ENCODE measurements at places on chromosomes 5 and 9. TPM values are rescaled to one million over a fixed set of nuclear protein-coding genes. Genes with fewer than 3 reads are reported as not detected.

GRCh38 chr9:105444130-105444529, 3.7 kb upstream of the FSD1L start:
- no peak overlapping the region for H3K27ac ChIP-seq
- H3K4me1 ChIP-seq: no peaks in the 10 kb centered on the region
- no peak overlapping the region for H3K4me3 ChIP-seq
- no peak for DNase-seq

- H3K4me1 ChIP-seq: peaks cover 10% of the 10 kb centered on the region
- peak; percentile 70 for DNase-seq
- H3K36me3 ChIP-seq: no peaks in the 10 kb centered on the region
Measured at GRCh38 chr9:98191671-98192502, 550 bp downstream of the CORO2A start.

DNA sequence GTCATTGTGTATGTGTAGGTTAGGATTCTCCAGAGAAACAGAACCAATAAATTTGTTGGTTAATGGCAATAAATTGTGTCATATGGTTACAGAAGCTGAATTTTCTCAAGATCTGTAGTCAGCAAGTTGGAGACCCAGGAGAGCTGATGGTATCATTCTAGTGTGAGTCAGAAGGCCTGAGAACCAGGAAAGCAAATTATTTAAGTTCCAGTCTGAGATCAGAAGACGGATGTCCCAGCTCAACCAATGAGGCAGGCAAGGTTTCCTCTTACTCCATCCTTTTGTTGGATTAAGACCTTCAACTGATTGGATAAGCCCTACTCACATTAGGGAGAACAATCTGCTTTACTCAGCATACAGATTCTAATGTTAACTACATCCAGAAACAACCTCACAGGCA, 656.3 kb downstream of the ANXA1 start:
- no peaks in the 10 kb centered on the region for H3K27me3 ChIP-seq
- no peaks in the 10 kb centered on the region for H3K36me3 ChIP-seq
- no peaks in the 10 kb centered on the region for H3K4me1 ChIP-seq
- H3K4me3 ChIP-seq: no peak overlapping the region
- no peak for DNase-seq
- H3K27ac ChIP-seq: no peak overlapping the region

DNA sequence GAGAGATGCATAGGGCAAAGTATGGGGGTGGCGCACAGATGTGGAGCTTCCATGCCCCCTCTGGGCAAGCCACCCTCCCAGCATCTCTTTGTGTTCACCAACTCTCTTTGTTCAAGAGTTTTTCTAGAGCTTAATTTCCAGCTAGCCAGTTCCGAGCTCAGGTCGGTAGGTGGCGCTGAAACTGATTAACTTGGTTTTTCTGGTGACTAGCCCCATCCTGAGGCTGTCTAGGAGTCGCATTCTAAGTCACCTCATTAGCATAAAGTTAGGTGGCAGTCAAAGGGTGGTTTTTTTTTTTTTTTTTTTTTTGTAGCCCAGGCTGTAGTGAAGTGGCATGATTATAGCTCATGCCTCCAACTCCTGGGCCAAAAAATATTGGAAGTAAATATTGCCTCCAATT, 476.4 kb downstream of the KDM4C start:
- no peak overlapping the region for H3K4me3 ChIP-seq
- H3K4me1 ChIP-seq: no peaks in the 10 kb centered on the region
- H3K27me3 ChIP-seq: no peaks in the 10 kb centered on the region
- DNase-seq: peak; percentile 91

- peaks cover 10% of the 10 kb centered on the region for H3K4me1 ChIP-seq
- no peak for DNase-seq
- H3K27me3 ChIP-seq: peaks cover 5% of the 10 kb centered on the region
- H3K4me3 ChIP-seq: no peak overlapping the region
Measured at GRCh38 chr9:114499941-114500696, 5.2 kb downstream of the WHRN start.

Gene PCDHGA4
- 2.5 TPM for total RNA-seq

DNA sequence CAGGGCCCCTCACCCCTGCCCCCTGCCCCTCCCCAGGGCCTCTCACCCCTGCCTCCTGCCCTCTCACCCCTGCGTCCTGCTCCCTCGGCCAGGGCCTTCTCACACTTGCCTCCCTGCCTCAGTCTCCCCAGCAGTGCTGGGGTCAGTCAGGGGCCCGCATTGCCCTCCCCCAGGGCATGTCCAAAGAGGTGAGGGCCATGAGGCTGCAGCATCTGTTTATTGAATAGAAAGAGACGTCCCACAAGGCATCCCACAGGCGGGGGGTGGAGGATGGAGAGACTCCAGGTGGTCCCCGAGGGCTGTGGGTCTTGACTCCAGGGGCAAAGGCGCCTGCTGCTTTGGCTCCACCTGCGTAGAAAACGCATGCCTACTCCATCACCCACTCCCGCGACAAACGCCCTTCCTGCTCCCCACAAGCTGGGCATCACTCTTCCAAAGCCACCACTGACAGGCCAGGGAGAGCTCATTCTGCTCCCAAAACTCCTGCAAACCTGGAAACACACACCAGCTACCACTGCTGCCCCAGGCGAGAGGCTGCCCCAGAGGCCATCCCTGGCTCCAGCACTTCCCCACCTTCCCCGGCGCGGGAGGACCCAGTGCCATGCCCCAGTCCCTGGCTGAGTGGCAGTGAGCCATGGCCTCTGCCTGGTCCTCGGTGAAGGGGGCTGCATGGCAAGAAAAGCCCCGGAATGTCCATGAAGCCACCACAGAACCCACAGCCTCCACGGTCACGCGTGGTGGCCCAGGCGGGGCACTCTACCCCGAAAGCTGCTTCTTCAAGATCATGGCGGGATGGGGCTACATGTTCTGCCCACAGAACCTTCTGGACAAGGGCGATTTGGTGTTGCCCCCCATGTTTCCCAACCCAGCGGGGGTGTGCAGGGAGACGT, 1.6 kb upstream of the LCN8 start:
- DNase-seq: peak; percentile 49
- H3K27me3 ChIP-seq: no peaks in the 10 kb centered on the region
- H3K4me1 ChIP-seq: peaks cover 9% of the 10 kb centered on the region
- H3K36me3 ChIP-seq: no peaks in the 10 kb centered on the region

GRCh38 chr5:885529-885928, 7.1 kb downstream of the BRD9 start:
- no peaks in the 10 kb centered on the region for H3K27me3 ChIP-seq
- H3K27ac ChIP-seq: no peak overlapping the region
- no peak for DNase-seq
- no peak overlapping the region for H3K4me3 ChIP-seq
- peaks cover 96% of the 10 kb centered on the region for H3K36me3 ChIP-seq

Gene GLDC
- 101 TPM for total RNA-seq

Data from H1 (cell line).